AG08396 (cell line): ENCODE measurements at places on chromosomes 4 and X.

- no peak for DNase-seq
These were observed 42.7 kb upstream of the GRPEL1 start for GRCh38 chr4:7110546-7110945.

DNA sequence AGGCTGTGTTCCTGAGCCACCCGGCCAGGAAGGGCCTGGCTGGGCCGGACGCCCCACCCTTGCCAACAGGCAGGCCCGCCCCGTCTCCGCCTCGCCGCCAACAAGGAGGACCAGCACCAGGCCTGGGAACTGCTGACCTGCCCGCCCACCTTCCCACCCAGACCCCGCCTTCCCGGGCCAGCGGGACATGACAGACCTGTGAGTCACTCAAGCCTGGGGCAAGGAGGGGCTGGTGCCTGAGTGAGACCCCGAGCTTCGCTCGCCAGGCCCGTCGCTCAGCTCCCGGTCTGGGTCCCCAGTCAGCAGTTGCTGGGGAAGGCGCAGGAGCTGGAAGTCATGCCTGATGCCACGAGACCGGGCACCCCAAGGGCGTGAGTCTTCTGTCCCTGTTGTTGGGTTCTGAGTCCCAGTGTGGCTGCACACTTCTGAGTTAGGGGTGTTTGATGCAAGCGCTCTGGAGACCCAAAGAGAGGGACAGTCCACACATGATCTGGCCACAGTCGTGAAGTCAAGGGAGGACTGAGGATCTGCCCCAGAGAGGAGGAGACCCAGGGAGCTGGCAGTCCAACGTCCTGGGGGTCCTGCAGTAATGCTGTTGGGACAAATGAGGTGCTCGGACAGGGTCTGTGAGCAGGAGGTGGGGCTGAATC is at the start of gene DNASE1L1:
DNASE1L1 (minus strand) TSS at position 33 of the 650 bp plus-strand sequence. CDS start 3,686 bp downstream, outside the sequence.
- DNase-seq: peak; percentile 62

- no peak for DNase-seq
These were observed 60.2 kb upstream of the PNPLA4 start for GRCh38 chrX:7987160-7988012.

DNA sequence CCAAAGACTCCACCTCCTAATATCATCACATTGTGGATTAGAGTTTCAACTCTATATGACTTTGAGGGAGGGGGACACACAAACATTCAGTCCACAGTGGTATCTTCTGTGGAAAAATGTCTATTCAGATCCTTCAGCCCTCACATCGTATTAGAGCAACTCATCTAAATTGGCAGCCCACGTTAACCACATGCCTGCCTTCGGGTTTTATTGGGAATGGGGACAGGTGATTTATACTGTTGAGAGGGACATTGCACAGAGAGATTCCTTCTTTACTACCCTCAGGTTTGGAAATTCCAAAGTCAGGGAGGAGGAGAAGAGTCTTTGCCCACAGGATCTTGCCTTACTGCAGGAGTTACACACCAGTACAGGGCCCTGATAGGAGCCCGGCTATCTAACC is 372.5 kb downstream of the AFF2 start:
- DNase-seq: no peak

DNA sequence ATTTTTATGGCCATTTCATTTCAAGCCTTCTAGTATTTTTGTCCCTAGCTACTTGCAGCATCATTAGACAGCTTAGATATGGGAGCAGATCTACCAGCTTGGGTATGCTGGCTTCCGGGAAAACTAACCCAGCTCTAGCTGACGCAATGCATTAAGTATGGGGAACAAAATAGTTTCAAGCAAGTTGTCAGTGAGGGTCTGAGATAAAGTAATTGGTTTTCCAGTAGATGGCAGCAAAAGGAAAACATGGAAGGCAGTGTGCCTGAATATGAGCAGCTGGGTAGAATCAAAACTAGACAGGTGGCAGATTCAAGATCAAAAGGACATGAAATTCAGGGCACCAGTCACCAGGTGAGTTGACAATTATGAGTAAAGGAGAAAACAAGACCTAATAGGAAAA is 340.9 kb upstream of the CTSO start:
- peak; percentile 46 for DNase-seq

DNA sequence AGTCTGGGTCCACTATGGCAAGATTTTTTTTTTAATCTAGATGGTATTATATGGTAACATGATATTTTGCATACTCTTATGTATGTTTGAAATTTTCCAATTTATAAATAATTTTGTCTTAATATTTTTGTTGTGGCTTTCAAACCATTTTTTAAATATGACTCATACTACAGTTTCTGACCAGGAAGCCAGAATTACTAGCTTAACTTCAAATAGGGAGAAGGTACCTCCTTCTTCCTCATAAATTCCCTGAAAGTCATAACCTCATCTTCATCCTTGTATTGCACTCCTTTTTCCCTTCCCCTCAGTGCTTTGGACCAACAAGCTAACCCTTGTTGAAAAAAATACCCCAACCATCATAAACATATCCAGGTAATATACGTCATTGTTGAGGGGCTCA is 21.6 kb downstream of the ARAP2 start:
- DNase-seq: no peak

- DNase-seq: peak; percentile 30
These were observed 221.8 kb upstream of the KCNIP4 start for GRCh38 chr4:22170353-22170752.

GRCh38 chr4:74039315-74039763 is 850 bp upstream of the CXCL3 start:
- no peak for DNase-seq

DNA sequence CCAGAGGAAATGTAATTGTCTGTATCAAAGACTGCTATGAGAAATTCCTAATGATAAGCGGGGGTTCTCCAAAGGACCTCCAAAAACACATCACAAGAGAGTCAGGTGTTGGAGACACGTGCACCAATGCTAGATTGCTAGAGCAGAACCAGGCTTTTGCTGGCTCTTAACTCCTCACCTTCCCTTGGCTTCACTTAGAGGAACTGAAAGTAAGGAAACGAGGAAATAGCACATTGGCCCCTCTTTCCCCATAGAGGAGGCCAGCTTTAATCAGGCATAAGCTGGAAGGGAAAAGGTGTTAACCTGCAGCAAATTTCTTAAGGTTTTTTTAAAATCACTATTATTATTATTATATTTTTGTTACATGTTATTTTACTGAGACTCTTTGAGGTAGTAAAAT is 13.6 kb downstream of the OTC start:
- no peak for DNase-seq

DNA sequence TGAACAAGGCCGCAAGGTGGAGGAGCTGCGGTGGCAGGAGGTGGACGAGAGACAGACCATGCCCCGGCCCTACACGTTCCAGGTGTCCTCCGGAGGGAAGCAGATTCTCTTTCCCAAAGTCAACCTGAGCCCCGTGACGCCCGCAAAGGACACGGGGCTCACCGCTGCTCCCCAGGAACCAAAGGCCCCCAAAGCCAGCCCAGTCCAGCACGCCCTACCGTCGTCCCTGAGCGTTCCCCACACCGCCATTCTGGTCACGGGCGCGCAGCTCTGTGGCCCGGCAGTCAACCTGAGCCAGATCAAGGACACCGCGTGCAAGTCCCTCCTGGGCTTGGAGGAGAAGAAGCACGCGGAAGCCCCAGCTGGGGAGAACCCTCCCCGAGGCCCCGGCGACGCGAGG is 72.2 kb downstream of the AASDH start:
- DNase-seq: no peak

DNA sequence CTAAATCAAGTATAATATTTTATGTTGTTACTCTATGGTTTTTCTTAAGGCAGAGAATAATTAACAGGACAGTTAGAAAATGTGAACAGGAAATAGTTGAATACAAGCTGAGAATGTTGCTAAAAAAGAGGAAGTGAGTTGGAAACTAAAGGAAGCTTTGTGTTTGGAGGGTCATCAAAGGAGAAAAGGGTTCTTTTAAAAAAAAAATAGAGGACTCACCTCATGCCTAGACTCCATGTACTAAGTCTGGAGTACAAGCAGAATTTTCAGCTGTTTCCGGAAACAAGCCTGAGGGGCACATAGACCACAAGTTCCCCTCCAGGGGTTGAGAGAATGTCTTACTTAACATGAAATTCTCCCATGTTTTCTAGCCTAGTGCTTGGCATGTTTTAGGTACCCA is 20.1 kb upstream of the MAP7D3 start:
- no peak for DNase-seq

- no peak for DNase-seq
These were observed 618.2 kb upstream of the PCDH10 start for GRCh38 chr4:132530861-132531260.

DNA sequence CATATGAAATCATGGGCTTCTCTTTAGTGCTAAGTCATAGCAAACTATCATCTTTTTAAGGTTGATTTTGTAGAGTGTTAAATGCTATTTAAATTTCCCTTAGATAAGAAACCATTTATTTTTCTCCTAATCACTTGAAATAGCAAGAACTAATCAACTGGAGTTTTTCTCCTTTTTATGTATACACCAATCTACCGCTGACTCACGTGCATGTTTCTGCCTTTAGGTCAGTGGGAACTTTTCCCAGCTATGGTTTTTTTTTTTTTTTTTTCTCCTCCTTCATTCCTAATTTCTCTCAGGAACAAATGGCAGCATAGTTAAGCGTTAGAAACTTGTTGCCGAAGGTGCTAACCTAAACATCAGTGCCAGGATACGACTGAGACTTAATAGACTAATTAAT is 176.4 kb downstream of the BMPR1B start:
- peak; percentile 28 for DNase-seq

DNA sequence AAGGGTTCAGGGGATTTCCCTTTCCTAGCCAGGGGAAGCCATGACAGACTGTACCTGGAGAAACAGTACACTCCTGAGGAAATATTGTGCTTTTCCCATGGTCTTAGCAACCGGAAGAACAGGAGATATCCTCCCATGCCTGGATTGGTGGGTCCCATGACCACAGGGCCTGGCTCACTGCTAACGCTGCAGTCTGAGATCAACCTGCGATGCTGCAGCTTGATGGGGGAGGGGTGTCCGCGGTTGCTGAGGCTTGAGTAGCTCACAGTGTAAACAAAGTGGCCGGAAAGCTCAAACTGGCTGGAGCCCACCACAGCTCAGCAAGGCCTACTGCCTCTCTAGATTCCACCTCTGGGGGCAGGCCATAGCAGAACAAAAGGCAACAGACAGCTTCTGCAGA is 819.5 kb downstream of the TECRL start:
- DNase-seq: no peak

GRCh38 chr4:15792974-15793373 is 14.8 kb downstream of the CD38 start:
- DNase-seq: no peak

GRCh38 chr4:176758731-176759130 is 34.0 kb downstream of the VEGFC start:
- DNase-seq: no peak

- no peak for DNase-seq
These were observed 627.4 kb upstream of the BOD1L1 start for GRCh38 chr4:14254926-14255325.

- DNase-seq: no peak
These were observed 115.8 kb downstream of the VEGFC start for GRCh38 chr4:176676901-176677300.

GRCh38 chrX:37364666-37365065 is 15.5 kb downstream of the PRRG1 start:
- DNase-seq: no peak

GRCh38 chr4:1695913-1696312 is 11.8 kb upstream of the FAM53A start:
- DNase-seq: no peak

DNA sequence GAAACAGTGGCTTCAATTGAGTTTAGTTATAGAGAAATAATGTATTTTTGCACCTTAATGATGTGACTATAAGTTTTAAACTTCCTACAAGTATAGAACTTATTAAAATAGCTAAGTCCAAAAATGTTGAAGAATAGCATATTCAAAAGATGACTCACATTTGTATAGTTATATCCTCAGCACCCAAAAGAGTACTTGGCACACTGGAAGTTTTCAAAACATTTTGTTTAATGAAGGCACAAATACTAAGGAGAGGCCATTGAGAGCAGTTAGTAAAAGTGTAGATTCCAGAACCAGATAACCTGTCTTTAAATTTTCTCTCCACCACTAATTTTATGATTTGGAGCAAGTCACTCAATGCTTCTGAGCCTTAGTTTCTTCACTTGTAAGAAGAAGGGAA is 226.9 kb upstream of the MID1 start:
- DNase-seq: no peak

- DNase-seq: no peak
These were observed 32.2 kb downstream of the ZCCHC12 start for GRCh38 chrX:118855681-118856310.

- DNase-seq: no peak
These were observed 3.6 kb upstream of the FATE1 start for GRCh38 chrX:151712253-151712652.

DNA sequence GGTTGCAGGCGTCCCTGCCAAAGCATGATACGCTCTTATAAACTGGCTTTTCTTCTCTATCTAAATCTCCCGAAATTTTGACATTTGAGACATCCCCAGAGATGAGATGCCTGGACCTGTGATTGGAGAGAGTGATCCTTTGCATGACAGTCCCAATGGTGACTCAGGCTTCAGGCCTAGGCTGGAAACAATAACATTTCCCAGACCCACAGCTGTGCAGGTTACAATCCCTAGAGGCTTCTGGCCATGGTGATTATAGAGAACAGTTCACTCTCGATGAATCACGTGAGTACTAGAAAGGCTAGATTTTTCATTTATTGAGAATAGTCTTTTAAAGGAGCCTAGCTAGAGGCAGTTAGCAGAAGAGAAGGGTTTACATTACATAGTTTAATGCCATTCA is 75.9 kb downstream of the SPATA18 start:
- no peak for DNase-seq

- DNase-seq: no peak
These were observed 24.0 kb downstream of the NAP1L3 start for GRCh38 chrX:93649381-93649780.

GRCh38 chr4:158523990-158524535 is 2.4 kb downstream of the RXFP1 start:
- DNase-seq: no peak

- DNase-seq: no peak
These were observed 54.4 kb downstream of the KIT start for GRCh38 chr4:54712206-54712605.

- DNase-seq: no peak
These were observed 100.7 kb upstream of the AMOT start for GRCh38 chrX:112941209-112941837.

GRCh38 chrX:118468122-118468521 is 27.5 kb upstream of the DOCK11 start:
- DNase-seq: no peak

DNA sequence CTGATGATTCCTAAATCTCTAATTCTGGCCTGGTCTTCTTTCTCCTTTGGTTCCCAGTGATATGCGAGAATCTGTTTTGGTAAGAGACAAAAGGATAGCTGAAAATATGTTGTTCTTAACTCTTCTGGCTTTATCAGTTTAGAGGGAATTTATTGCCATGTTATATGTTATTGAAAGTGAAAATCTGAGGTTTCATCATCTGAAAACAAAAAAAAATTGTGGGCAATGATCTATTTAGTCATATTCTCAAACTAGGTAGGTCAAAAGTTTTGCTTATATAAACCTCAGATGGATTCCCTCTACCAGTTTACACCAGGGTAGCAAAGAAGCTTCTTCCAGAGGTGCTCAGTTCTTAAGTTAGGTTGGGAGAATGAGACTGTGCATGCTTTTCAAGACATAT is 103.6 kb downstream of the ITM2A start:
- DNase-seq: no peak
